GM23338 (cell line): ENCODE measurements at places on chromosomes 2 and 18.
A peak's percentile ranks its signal among the peaks of the same experiment; 100 is the strongest.

- DNase-seq = no peak
Measured at GRCh38 chr2:85795331-85796045, 41.7 kb downstream of the ATOH8 start.

DNA sequence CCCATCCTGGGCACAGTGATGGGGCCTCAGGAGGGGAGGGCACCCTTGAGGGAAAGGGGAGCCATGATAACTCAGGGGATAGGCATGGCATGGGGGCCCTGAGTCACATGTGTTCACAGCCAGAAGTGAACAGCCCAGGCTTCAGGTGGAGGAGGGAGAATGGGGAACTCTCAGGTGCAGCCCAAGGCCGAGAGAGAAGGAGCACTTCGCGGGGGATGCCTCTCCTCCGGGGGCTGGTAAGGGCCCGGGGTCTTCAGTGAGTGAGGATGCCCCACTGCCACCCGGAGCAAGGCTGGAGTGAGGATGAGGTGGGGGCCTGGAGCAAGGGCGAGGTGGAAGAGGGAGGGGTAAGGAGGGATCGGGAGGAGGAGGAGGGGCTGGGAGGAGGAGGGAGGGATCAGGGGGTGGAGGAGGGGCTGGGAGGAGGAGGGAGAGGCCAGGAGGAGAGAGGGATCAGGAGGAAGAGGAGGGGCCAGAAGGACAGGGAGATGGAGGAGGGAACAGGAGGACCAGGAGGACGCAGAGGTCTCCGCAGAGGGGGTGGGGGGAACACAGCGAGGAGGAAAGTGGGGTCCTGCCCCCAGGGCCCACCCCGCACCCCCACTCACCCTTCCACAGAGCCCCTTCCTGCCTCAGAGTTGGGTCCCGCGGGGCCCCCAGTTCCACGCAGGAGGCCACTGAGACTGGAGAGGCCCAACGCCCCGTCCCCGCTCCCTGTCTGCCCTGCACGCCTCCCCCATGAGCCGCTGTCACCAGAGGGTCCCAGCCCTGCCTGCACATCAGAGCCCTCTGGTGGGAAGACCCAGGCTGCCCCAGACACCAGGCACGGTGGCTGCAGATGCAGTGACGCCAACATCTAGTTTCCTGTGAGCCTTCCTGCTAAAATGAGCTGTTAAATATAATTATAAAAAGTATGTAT lies 42.8 kb downstream of the RAMP1 start:
- DNase-seq = peak; percentile 33

DNA sequence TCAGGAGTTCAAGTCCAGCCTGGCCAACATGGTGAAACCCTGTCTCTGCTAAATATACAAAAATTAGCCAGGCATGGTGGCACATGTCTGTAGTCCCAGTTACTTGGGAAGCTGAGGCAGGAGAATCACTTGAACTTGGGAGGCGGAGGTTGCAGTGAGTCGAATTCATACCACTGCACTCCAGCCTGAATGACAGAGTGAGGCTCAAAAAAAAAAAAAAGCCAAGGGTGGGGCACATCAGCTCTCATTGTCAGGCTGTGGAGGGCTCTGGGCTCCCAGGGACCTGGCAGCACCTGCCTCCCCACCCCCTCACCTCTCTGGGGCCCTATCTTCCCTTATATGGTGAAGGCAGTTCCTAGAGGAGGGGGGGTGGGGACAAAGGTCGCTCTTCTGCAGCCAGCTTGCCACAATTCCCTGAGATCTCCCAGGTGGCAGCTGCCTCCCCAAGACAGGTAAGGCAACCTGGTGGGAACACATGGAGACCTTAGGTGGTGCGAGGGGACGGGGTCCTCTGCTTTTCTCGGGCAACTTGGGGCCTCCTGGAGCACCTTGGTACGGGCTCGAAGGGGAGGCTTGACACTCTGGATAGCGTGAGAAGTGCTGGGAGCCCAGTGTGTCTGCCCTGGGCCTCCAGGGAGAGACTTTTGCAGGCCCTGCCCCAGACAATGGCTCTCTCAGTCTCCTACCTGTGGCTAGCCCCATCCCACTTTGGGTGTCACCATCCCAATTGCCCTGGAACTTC lies at the start of gene VIL1:
TSS of gene VIL1 (plus strand) at position 407 of the 742 bp plus-strand sequence. CDS start 4,656 bp downstream, outside the sequence.
- peak; percentile 63 for DNase-seq

GRCh38 chr18:64116571-64117175 lies 32.2 kb downstream of the LINC00305 start:
- peak; percentile 78 for DNase-seq

GRCh38 chr18:14944838-14945237 lies 196.9 kb downstream of the ANKRD30B start:
- no peak for DNase-seq

DNA sequence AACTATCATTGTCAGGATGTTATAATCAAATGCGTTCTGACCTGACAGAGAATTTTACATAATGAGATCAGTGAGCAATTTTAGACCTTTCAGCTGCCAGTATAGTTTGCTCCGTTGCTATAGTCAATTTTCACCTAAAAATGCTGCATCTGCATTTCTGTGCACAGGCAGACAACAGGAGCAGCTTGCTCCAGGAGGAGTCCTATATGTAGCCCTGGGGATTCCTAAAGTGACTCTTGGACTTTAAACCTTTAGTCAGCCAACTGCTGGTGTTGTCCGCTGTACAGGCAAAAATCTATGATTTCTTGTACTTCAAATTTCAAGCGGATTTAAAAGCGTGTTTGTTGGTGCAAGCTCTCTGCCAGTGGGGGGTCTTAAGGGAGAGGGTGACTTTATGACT lies 25.7 kb downstream of the SLC16A14 start:
- no peak for DNase-seq

DNA sequence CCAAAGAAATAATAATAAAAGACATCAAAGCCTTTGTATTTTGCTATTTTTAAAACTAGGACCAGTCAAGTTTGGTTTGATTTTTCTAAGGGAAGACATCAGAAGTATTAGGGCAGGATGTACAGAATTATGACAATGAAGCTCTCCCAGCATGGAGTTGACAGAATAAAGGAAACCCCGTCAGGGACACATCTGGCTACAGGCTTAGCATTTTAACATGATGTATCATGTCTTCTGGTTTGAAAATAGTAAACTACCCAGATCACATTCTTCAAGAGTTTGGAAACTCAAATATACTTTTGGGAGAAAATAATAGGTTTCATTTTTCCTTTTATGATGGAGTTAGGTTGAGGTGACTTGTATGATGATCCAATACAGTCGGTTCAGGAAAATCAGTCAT lies 552.0 kb upstream of the CDH2 start:
- DNase-seq = no peak

DNA sequence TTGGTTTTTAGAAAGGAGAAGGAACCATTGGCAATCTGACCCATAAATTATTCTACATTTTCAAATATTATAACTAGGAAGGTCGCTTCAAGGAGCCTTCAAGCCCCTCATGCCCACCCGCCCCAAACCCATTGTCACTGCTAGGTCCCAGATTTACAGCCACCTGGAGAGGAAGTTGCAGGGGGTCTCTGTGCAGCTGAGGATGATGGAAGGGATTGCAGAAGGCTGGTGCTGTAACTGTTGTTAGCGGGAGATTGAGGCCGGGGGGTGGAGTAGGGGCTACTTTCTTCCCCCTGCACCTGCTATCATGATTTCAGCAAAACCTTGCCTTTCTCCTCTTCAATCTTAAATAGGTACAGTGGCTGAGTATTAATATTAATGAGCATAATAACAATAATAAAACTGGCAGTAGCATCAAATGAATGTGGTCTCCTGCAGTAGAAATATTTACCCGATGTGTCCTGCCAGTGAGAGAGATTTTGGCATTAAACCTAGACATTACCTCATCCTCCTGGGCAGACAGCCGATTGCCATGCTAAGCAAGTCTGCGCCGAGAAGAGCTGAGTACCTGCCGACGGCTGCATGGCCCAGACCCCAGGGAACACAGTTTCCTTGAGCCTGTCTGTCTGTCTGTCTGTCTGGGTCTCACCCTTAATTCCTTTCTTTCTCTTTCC lies 225.4 kb downstream of the FAM210A start:
- DNase-seq = peak; percentile 47

- DNase-seq = no peak
Measured at GRCh38 chr18:48910972-48911545, 39.7 kb downstream of the SMAD7 start.

GRCh38 chr2:77796397-77796796 lies 274.2 kb upstream of the LRRTM4 start:
- no peak for DNase-seq

GRCh38 chr2:153872311-153873051 lies 759 bp downstream of the GALNT13 start:
- peak; percentile 11 for DNase-seq

GRCh38 chr18:27017901-27018500 lies 152.5 kb upstream of the AQP4 start:
- peak; percentile 48 for DNase-seq

- peak; percentile 34 for DNase-seq
Measured at GRCh38 chr18:3246635-3247239, 864 bp upstream of the MYL12A start.

DNA sequence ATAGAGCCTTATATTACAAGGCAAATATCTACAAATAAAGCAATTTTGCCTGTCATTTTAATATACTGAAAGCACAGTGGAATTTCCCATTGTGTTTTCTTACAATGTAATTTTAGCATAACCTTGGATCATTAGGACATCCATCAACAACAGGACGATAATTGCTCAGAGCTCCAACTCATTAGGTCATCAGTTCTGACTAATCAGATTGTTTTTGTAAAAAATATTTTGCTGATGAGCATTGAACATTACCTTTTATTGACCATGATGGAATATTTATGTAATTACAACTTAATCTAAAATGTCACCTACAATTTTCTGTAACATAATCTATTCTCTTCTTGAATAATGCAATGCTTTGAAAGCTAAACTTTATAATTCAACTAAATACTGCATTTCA lies 215.3 kb upstream of the DSEL start:
- DNase-seq = no peak

GRCh38 chr18:50468807-50469206 lies 91.1 kb upstream of the MAPK4 start:
- no peak for DNase-seq

GRCh38 chr2:136306836-136307235 lies 188.9 kb upstream of the CXCR4 start:
- no peak for DNase-seq

DNA sequence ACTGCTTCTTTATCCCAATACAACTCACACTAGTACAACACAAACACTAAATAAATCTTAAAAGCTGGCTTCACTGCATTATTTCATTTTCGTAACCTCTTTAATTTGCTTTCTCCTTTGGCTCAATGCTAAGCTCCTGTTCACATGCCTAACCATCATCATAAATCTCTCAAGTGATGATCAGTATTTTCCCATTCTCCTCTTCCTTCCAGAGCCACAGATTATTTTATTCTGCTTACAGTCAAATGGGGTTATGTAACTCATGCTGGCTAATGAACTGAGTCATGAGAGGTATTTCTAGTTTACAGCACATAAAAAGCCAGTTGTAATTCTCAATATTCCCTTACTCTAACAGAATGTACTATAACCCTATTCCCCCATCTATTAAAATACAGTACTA lies 350.4 kb upstream of the ZC3H15 start:
- no peak for DNase-seq

DNA sequence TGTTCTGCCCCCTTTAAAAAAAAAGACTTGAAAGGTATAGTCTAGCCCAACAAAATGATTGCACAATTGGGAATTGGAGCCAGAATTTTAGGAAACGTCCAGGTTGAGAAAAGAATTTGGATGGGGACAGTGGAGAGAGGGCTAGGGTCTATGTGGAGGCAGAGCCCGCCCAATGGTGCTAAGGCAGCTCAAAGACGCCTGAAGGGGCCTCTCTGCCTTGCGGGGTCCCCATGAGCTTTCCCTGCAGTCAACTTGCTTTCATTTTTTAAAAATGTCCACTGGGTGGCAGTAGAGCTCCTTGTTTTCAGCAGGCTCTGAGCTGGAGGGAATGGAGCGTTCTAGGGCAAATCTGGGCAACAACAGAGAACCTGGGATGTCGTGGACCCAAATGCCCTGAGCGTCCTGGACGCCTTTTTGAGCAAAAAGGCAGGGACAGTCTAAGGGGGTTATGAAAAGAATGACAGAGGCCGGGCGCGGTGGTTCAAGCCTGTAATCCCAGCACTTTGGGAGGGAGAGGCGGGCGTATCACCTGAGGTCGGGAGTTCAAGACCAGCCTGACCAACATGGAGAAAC lies 40.2 kb upstream of the ITM2C start:
- DNase-seq = peak; percentile 97

DNA sequence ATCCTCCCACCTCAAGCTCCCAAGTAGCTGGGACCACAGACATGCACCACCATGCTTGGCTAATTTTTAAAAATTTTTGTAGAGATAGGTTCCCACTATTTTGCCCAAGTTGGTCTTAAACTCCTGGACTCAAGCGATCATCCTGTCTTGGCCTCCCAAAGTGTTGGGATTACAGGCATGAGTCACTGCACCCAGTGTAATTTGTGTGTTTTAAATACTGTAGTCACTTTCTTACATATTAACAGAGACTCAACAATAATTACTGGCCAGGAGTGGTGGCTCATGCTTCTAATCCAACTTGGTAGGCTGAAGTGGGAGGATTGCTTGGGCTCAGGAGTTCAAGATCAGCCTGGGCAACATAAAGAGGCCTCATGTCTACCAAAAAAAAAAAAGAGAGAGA lies 293.0 kb downstream of the RDH14 start:
- DNase-seq = no peak

GRCh38 chr2:47429795-47430194 lies 26.8 kb downstream of the MSH2 start:
- DNase-seq = no peak

DNA sequence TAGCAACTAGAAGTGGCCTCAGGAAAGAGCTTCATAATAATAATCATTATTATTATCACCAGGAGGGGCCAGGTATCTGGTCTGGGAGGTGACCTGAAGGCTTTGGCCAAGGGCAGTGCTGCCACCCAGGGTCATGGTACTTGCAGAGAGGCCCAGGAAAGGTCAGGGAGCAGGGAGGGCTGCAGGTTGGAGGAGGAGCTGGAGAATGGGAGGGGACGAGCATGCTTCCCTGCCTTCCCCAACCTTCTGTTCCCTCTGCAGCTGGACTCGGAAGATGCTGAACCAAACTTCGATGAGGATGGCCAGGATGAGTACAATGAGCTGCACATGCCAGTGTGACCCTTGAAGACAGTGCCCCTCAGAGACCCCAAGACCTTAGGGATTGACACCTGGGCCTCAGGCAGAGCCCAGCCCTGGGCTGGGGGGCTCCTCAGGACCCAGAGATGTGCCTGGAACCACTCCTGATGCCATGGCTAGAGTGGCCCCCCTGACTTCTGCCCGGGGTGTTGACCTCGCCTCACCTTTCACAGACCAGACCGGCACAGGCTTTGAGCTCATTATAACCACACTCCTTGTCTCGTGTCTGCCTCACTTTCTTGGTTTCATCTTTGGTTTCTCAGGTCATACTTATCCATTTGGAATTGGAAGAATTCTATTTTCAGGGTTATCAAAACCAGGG lies 14.1 kb downstream of the SLC4A3 start:
- DNase-seq = no peak

- no peak for DNase-seq
Measured at GRCh38 chr2:239726091-239726591, 299.0 kb downstream of the NDUFA10 start.
